Endothelial cell of umbilical vein (primary cell): ENCODE measurements at places on chromosomes 3 and 15. TPM values are rescaled to one million over a fixed set of nuclear protein-coding genes. Genes with fewer than 3 reads are reported as not detected.

Gene CHDH
- 0.04 and 0.46 TPM in 2 replicates for total RNA-seq

Gene MYZAP
- 6.1 and 8.1 TPM in 2 replicates for total RNA-seq

GRCh38 chr15:50544368-50544767 is 2.1 kb downstream of the USP50 start:
- no peak for DNase-seq

DNA sequence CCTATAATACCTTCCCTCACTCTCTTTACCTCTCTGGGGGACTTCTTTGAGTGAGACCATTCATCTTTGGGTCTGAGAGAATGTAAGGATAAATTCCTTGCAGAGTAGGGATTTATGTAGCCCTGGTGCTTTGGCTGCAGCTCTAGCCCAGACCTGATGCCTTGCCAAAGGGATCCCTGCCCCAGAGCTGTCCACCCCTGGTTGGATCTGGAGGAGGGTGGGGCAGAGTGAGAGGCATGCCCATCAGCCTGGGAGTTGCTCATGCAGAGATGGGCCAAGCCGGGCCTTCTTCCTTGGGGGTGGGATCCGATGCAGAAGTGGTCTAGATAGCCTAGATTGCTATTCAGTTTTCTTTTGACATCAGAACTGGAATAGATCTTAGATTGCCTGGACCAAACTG is 31.5 kb downstream of the RTP1 start:
- DNase-seq: no peak

Gene SEMA7A
- 1.3 and 1.7 TPM in 2 replicates for total RNA-seq

GRCh38 chr3:3127432-3128010 is 781 bp downstream of the TRNT1 start:
- DNase-seq: no peak
